Calu3 (cell line): ENCODE measurements at places on chromosomes 11 and 22. TPM values are rescaled to one million over a fixed set of nuclear protein-coding genes. Genes with fewer than 3 reads are reported as not detected.

EML3 gene
- total RNA-seq = 43.3 and 51.4 TPM in 2 replicates

RIMBP3C gene
- total RNA-seq = 0.17 TPM in 1 of 2 replicates, not detected in the other

CST6 gene
- 21.5 and 27.2 TPM in 2 replicates for total RNA-seq

PRG2 gene
- not detected in 2 replicates for total RNA-seq

AIFM3 gene
- 3.1 and 4.2 TPM in 2 replicates for total RNA-seq

PATE2 gene
- not detected in 2 replicates for total RNA-seq

TNNT3 gene
- total RNA-seq = not detected in 2 replicates
